SJSA1 (cell line): ENCODE measurements at places on chromosomes 6 and 20.

GRCh38 chr6:103105686-103106085, 1712.2 kb downstream of the GRIK2 start:
- DNase-seq: no peak

GRCh38 chr20:31861385-31862156, 8.8 kb downstream of the DUSP15 start:
- peak; percentile 43 for DNase-seq

DNA sequence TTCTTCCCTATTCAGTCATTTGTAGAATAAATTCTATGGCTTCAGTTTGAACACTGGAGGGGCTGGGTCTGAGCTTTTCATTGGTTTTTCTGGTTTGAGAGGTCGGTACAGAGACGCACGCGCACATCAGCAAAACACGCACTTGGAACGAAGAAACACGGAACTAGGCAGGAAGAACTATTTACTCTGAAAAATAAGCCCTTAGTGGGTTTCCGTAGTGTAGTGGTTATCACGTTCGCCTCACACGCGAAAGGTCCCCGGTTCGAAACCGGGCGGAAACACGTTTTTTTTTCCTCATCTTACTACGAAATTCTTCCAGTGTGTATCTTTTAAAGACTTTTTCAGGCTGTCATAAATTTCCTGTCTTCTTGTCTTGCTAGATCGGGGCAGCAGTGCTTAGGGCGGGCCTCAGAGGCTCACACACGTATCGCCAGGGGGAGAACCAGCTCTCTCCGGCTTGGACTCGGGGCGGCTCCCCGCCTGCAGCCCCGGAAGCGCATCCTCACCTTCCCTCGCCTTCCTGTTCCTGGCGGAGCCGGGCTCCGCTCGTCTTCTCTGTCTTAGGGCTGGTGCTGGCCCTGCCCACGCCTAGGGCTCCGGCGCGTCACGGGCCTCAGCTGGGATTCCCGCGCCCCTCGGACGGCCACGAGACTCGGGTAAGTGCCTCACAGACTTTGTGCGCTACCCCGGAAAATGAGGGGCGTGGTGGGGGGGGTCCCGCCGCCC, at the start of gene HMGN4:
Gene HMGN4 (plus strand): TSS at position 521 of the 726 bp plus-strand sequence. CDS start 6,841 bp downstream, outside the sequence.
- DNase-seq: peak; percentile 96

GRCh38 chr20:50335105-50335504, 144.5 kb downstream of the CEBPB start:
- no peak for DNase-seq

GRCh38 chr6:160076009-160076408, 45.6 kb upstream of the SLC22A1 start:
- DNase-seq: no peak

- no peak for DNase-seq
Measured at GRCh38 chr6:26576929-26577719, 19.6 kb upstream of the ABT1 start.

- DNase-seq: no peak
Measured at GRCh38 chr6:84605298-84605697, 159.1 kb downstream of the TBX18 start.

DNA sequence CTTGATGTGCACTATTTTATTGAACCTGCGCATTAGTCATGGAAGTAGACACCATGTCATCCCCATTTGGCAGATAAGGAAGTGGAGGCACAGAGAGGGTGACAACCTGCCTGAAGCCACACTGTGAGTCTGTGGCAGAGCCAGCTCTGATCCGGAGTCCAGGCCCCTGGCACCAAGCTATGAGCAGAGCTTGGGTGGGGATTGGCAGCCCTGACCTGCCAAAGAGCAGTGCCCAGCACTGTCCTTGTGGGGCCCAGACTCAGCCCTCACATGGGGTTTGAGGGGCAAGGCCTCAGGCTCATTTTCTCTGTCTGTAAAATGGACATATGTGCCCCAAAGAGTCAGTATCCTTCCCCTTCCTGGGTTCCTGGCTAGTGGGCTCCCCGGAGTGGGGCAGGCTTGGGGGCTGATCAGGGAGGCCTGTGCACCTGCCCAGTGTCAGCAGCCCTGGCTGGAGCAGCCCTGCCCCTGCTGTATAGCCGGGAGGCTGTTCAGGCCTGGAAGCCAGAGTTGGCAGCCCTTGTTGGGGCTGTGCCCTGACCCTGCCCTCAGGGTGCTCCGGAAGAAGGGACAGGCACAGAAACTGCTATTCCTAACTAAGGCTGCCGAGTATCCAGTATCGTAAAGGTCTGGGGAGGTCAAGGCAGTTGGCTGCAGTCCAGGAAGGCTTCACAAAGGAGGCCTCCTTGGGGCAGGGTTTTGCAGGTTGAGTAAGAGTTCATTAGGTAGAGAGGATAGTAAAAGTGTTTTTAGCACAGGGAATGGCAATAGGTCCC, 38.7 kb downstream of the TGM2 start:
- peak; percentile 40 for DNase-seq

DNA sequence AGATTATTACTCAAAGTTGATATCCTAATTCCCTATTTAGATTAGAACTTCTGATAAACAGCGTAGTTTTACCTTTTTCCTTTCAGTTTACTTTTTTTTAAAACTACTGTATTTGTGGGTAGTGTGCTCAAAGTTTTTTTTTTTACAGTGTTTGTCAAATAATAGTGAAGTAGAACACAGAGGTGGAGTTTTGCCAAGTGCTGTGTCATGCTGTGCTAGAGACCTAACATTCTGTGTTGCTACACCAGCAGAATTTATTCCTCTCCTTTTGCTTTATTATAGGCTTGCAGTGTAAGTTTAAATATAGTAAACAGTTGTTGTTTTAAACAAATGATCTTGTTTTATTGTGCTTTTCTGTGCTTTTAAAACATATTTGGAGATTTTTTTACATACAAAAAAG, 125.4 kb downstream of the HIVEP1 start:
- DNase-seq: peak; percentile 61

GRCh38 chr6:12408752-12409151, 118.6 kb downstream of the EDN1 start:
- no peak for DNase-seq

- DNase-seq: no peak
Measured at GRCh38 chr20:63740070-63740626, 572 bp downstream of the SLC2A4RG start.

- no peak for DNase-seq
Measured at GRCh38 chr6:29958921-29959320, 16.6 kb downstream of the HLA-A start.

GRCh38 chr6:31775184-31775583, 1.9 kb downstream of the VWA7 start:
- DNase-seq: no peak

DNA sequence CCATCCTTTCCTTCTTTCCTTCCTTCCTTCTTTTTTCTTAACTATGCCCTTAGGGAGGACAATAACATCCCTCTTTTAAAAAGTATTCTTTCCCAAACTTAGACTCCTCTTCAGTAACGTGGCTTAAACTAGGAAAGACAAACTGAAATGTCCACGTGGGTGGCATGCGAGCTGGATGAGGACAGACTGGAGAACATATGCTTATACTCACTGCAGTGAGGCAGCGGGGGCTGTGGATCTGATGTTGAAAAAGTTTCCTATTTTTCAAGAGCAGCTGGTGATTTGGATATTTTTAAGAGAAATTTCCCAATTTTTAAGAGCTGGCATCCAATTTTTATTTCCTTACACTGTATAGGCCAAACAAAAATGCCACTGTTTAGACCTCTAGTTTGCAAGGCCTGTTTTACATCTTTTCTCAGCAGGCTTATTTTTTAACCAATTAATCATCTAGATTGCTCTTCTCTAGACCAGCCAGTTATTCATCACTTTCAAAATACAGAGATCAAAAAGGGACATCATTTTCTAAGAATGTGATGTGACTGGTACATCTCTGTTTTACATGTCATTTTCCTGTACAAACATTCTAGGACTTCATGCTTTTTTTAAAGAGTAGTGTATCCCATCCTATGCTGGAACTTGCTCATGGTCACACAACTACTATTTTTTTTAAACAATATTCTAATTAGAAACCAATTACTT, 226.5 kb downstream of the BTBD9 start:
- no peak for DNase-seq

- DNase-seq: no peak
Measured at GRCh38 chr6:7316658-7317533, 3.9 kb upstream of the SSR1 start.

DNA sequence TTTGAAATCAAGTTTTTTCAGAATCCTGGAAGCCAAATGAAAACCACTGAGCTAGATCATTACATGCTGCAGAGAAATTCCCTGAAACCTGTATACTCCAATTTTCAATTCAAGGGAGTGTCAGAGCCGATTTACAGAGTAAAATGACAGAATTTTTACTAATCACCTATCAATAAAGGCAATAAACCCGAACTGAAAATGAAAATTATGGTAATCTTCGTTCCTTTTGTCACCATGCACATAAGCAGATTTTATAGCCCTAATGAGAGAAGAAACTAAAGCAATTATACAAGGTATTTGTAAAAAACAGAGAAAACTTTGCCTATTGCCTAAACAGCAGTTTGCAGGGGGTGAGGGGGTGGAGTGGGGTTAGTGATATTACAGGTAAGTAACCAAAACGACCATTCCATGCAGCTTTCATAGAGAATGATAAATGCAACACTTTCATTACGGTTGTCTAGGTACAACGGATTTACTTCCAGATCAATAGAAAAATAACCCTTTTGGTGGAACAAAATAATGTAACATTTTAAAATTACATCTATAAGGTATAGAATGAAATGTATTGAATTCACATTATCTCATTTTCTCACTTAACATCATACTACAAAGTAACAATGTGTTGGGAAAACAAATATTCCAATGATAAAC, 115.2 kb upstream of the BEND6 start:
- DNase-seq: no peak

GRCh38 chr20:8909596-8909995, 159.3 kb upstream of the PLCB4 start:
- no peak for DNase-seq

DNA sequence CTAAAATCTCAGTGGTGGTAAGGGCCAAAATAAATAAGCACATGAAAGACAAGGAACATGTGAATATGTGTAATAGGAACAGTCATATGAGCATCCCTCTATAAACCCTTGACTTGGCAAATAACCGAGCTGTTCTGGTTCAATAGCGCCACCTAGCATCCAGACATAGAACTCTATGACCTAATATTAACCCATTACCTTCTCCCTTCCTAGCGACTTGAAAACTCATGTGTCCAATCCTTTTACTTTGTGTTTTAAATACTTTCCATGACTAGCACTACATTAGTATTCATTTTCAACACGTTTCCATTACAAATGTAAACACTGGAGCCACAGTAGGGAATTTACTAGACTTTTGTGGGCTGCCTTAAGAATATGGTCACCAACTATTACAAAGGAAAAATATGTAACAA, 279.7 kb downstream of the UST start:
- DNase-seq: peak; percentile 95

- no peak for DNase-seq
Measured at GRCh38 chr6:24883618-24884017, 52.1 kb downstream of the RIPOR2 start.

DNA sequence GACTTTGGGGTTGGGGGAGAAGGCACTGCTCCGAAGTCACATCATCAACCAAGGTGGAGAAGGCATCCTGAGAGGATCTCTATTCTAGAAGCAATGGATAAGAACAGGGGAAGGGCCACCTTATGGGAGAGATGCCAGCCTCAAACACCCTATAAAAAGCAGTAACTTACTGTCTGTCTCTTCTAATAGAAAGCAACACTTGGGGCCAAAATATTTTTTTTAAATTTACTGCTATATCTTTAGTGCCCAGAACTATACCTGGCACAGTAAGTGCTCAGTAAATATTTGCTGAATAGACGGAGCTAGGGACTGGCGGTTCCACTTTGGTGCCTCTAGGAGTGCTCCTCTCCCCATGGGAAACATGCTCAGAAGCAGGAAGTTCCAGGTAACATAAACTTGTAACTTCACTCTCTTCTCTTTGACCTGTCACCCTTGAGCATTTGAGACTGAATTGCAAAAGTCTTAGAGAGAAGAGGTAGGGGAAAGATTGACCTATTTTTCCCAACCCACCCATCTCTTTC, 807 bp upstream of the OTOR start:
- no peak for DNase-seq

DNA sequence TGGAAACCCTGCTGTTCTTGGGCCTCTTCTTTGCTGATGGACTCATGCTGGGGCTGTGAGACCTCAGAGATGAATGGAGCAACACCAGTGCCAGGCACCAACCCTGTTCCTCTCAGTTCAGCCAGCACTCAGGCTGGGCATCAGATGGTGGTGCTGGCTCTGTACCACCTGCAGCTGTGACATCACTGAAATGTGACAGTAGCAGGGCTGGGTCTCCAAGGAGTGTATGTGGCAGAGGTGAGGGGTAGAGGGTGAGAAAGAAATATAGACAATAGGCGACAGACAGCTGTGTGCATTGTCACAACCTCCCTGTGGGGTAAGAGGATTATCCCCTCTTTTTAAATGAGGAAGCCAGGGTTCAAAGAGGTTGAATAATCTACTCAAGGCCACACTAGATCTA, at the start of gene TP53TG5:
Gene TP53TG5 (minus strand): TSS at position 135 of the 400 bp plus-strand sequence. CDS start 89 bp downstream, at position 46.
- no peak for DNase-seq

DNA sequence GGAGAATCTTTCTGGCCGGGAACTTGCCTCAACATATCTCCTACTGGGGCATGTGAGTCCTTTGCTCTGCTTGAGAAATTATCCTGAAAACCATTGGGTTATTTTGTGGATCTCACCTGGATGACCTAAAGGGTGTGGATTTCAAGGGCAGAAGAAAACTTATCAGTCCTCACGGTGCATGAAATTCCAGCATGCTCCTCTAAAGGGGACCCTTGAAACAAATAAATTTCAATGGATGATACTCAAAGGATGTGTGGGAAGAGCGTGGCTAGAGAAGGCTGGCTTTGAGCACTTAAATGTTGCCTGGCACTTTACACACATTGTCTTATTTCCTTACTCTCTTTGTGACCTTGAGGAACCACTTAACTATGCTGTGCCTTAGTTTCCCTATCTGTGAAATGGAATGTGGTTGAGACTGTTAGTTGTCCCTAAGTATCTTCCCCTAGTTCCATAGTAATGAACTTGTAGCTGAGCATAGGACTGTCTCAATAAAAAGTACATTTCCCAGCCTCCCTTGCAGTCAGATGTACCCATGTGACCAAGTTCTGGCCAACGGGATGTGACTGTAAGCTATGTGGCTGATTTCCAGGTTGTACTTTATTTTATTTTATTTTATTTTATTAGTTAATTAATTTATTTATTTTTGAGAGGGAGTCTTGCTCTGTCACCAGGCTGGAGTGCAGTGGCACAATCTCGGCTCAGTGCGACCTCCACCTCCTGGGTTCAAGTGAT, 81.9 kb upstream of the PTPN1 start:
- no peak for DNase-seq
